ENCODE measurements at places on chromosomes 13 and 19. TPM values are rescaled to one million over a fixed set of nuclear protein-coding genes. Genes with fewer than 3 reads are reported as not detected.

GRCh38 chr19:16372065-16372915, 47.7 kb downstream of the KLF2 start:
- no peaks in the 10 kb centered on the region for H3K27me3 ChIP-seq
- peak overlapping the region; percentile 81 for H3K27ac ChIP-seq
- peaks cover 11% of the 10 kb centered on the region for H3K36me3 ChIP-seq
- no peak for DNase-seq
- peaks cover 4% of the 10 kb centered on the region for H3K4me1 ChIP-seq
- H3K4me3 ChIP-seq = no peak overlapping the region

DNA sequence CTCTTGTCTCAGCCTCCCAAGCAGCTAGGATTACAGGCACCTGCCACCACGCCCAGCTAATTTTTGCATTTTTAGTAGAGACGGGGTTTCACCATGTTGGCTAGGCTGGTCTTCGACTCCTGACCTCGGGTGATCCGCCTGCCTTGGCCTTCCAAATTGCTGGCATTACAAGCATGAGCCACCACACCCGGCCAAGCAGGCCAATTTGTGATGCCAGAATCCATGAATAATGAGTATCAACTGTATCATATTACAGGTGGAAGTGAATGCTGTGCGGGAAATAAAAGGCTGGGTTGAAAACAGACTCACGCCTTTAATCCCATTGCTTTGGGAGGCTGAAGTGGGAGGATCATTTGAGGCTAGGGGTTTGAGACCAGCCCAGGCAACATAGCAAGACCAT, 3.6 kb upstream of the NFILZ start:
- H3K27ac ChIP-seq = no peak overlapping the region
- H3K4me1 ChIP-seq = peaks cover 6% of the 10 kb centered on the region
- H3K27me3 ChIP-seq = no peaks in the 10 kb centered on the region
- H3K4me3 ChIP-seq = no peak overlapping the region
- no peaks in the 10 kb centered on the region for H3K36me3 ChIP-seq

- no peak overlapping the region for H3K4me3 ChIP-seq
These were observed 1.5 kb downstream of the PPFIA3 start for GRCh38 chr19:49120868-49121267.

GRCh38 chr13:45055198-45055901, 65.0 kb upstream of the GTF2F2 start:
- DNase-seq = peak; percentile 13
- H3K4me1 ChIP-seq = no peaks in the 10 kb centered on the region
- no peak overlapping the region for H3K4me3 ChIP-seq
- no peaks in the 10 kb centered on the region for H3K36me3 ChIP-seq

- no peak overlapping the region for H3K27ac ChIP-seq
- no peaks in the 10 kb centered on the region for H3K27me3 ChIP-seq
- H3K36me3 ChIP-seq = peaks cover 40% of the 10 kb centered on the region
- DNase-seq = no peak
These were observed 6.7 kb upstream of the LPAR2 start for GRCh38 chr19:19634516-19635312.

DNA sequence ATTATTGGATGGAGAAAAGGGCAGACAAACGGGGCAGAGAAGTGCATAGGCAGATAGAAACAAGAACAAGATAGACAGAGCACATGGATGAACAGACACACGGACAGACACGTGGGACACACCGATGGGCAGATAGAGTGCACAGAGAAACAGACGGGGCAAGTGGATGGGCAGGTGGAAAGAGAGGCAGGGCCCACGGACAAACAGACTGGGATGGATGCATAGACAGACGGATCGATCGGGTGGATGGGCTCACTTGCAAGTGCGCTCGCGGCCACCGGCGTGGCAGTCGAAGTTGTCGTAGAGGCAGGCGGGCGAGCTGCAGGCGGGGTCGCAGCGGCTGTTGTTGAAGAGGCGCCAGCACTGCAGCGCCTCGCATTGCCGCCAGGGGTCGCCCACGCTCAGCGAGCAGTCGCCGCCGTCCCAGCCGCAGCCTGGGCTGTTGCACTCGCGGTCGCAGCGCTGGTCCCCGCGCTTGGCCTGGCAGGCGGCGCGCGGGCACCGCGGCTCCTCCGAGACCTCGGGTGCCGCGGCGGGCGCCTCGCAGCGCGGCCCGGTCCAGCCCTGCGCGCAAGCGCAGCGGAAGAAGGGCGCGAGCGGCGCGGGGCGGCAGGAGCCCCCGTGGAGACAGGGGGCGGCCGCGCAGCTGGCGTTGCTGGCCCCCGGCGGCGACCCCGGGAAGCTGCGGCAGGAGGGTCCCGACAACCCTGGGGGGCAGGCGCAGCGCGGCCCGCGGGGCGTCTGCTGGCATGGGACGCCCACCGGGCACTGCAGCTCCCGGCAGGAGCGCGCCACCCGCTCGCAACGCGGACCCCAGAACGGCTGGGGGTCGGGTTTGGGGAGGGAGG, 23.3 kb downstream of the NOTCH3 start:
- H3K27ac ChIP-seq = no peak overlapping the region
- H3K4me1 ChIP-seq = peaks cover 2% of the 10 kb centered on the region
- H3K4me3 ChIP-seq = no peak overlapping the region
- peak; percentile 81 for DNase-seq
- H3K36me3 ChIP-seq = no peaks in the 10 kb centered on the region
- H3K27me3 ChIP-seq = no peaks in the 10 kb centered on the region

GRCh38 chr13:23510544-23510916, 59.7 kb upstream of the TNFRSF19 start:
- peak; percentile 65 for DNase-seq
- no peaks in the 10 kb centered on the region for H3K36me3 ChIP-seq
- peaks cover 18% of the 10 kb centered on the region for H3K4me1 ChIP-seq
- no peak overlapping the region for H3K4me3 ChIP-seq
- H3K27ac ChIP-seq = no peak overlapping the region
- no peaks in the 10 kb centered on the region for H3K27me3 ChIP-seq

Gene ACER1
- not detected for total RNA-seq

- no peaks in the 10 kb centered on the region for H3K36me3 ChIP-seq
- no peak overlapping the region for H3K27ac ChIP-seq
- no peaks in the 10 kb centered on the region for H3K27me3 ChIP-seq
- H3K4me3 ChIP-seq = no peak overlapping the region
- no peaks in the 10 kb centered on the region for H3K4me1 ChIP-seq
- no peak for DNase-seq
These were observed 143.3 kb upstream of the MYO16 start for GRCh38 chr13:108486096-108486495.

All from lung (tissue), 17 donors.